ENCODE measurements at places on chromosomes 7 and 10.

GRCh38 chr7:26619348-26619984 is 244.9 kb downstream of the SKAP2 start:
- DNase-seq: no peak

DNA sequence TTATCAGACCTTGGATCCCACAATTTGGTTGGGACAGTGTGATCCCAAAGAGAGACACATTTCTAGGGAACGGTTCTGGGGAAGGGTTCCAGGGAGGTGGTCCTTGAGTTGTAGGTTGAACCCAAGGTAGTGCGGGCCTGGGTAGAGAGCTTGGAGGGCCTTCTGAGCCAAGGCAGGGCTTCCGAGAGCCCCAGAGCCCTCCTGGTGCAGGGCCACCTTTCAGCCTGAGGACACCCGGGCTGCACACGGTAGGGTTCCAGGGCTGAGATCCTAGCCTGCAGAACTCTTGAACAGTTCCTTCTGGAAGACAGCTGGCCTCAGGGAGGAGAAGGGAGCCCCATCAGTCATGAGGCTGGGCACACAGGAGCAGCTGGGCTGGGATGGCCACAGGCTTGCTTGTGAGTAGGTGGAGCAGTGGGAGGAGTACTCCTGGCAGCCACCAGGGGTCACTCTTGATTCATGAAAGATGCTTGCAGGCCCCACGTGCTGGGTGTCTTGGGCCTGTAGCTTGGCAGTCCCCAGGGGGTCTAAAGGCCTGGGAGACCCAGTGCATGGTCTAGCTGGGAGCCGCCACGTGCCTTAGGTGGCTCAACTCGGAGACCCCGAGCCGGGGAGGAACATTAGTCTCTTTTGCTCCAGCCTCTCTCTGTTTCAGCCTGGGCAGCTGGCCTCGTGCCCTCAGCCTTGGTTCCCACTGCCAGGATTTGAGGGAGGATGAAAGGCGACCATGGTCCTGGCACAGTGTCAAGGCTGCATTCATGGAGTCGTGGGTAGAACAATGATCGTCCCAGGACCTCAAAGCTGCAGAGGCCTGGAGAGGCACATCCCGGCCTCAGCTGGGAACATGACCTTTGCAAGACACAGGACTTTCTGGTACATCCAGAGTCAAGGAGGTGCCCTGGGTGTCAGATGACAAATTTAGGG is 381.6 kb downstream of the TYW1 start:
- DNase-seq: peak; percentile 86

DNA sequence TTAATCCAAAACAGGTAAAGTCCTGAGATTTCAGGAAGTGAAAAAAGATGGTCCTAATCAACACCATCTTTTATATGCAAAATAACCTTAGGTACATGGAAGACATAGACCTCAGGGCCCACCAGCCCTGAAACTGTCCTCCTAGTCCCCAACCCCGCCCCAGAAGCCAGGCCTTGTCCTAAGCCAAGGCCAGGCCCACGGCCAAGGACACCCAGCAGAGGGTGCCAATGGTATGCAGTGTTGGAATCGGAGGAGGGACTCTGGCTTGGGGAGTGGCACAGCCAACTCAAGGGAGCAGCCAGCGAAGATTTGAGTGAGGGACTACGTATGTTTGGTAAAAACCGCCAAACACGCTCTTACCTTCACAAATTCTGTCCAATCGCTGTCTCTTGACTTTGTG is 96.7 kb downstream of the ZRANB1 start:
- DNase-seq: peak; percentile 79

- DNase-seq: no peak
Measured at GRCh38 chr10:15748126-15748525, 28.4 kb upstream of the ITGA8 start.

- DNase-seq: peak; percentile 89
Measured at GRCh38 chr7:150988230-150989226, 2.3 kb upstream of the NOS3 start.

DNA sequence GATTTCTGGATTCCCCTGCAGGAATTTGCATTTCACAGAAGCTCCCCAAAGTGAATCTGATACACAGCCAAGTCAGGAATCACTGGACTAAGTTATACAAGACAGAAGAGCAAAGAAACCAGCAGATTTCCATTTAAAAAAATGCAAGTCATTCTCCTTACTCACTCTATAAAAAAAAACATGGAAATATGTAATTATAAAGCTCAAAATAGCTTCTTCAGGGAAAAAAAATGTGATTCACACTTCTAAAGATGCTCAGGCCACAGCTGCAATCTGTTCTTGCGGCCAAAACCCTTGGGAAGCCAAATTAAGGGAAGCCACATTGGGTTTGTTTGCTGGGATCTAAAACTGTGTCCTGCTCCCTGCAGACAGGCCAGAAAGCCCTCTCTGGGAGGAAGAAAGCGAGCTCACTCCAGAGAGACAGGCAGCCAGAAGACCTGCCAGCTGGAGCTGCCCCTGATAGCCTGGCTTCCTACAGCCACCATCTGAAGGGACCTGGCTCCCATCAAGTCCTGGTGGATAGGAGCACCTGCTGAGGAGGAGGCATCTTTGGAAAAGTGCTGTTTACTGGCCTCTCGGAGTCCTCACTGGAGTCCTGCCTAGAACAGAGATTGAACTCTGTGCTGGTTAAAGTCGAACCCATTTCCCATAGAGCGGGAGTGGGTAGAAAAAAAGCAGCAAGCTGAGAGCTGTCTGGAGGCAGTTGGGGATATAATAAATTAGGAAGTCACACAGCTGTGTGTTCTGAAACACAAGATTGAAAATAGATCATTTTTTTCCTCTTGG is 359.2 kb upstream of the AOAH start:
- DNase-seq: no peak

- DNase-seq: no peak
Measured at GRCh38 chr7:36151921-36152755, 916 bp upstream of the EEPD1 start.

DNA sequence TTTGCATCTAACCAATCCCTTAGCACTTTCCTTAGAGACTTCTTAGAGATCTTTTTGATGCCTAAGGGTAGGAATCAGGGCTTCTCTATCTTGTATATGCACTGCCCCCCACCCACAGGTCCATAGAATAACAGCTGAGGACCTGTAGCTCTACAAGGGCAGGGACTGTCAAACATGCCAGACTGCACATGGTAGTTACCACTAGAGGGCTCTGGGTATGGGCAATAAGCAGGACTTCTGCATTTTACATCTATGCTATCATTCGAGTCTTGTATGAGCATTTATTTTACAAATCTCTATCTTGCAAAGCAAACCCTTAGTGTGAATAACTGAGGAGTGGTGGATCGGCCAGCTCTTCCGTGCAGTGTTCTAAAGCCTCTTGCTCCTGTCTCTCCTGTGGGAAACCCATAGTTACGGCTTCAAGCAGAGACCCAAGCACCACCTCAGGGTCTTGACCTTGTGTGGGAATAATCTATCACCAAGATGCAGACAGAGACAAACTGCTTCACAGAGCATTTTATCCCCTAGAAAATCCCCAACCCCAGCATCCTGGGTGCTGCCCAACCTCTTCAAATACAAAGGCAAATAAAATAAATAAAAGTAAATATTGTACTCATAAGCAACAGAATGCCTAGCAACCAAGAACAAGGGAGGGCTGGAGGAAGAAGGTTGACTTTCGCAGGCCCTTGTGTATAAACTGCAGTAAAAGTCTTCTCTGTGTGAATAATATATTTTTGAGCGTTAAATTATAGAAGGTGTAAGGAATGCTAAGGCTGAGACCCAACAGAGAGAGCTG is 219.3 kb downstream of the WDR11 start:
- no peak for DNase-seq

- DNase-seq: no peak
Measured at GRCh38 chr10:95388539-95388938, 97.7 kb upstream of the PDLIM1 start.

Measured in posterior vena cava (tissue), 2 donors.